ENCODE measurements at places on chromosomes 2 and 18. TPM values are rescaled to one million over a fixed set of nuclear protein-coding genes. Genes with fewer than 3 reads are reported as not detected.

The AGAP1 gene
- total RNA-seq, result 33.7 TPM

- ATAC-seq, result no peak
Observed at GRCh38 chr2:136246086-136246669, 128.2 kb upstream of the CXCR4 start.

- ATAC-seq, result no peak
Observed at GRCh38 chr2:29807082-29807481, 114.3 kb downstream of the ALK start.

DNA sequence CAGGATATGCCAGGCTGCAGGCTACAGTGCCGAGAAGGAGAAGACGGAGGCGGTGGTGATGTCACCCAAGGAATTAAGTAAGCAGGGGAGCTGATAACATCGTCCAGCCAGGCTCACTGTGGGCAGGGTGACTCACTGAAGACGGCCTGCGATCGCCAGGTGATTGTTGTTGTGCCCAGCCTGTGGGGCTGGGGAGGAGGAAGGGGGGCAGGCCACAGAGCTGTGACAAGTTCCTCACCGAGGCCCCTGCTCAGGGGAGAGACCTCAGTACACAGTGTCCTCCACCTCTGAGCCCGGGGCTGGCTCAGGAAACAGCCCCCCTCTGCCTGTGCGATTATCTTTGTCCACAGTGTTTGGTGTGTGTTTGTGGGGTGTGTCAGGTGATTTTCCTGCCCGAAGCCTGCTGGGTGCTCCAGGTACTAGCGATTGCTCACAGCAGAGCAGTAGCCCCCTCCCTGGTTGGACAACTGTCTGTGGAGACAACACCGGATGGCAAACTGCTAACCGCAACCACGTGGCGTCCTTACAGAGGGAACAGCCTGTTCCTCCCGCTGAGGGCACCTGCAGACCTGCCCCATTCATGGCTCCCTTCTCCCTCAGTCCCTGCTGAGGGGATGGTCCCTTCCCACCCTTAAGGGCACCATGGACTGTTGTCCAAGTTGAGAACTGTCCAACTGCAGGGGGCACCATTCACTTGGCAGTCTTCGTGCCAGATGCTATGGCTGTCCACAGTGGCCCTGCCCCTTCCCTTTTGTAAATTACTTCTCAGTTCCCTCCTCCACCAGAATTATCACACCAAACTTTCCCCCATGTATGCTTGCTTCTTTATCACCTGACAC lies 95.1 kb downstream of the ZFP36L2 start:
- ATAC-seq, result peak; percentile 63
